ENCODE measurements at places on chromosomes 1 and 21.

DNA sequence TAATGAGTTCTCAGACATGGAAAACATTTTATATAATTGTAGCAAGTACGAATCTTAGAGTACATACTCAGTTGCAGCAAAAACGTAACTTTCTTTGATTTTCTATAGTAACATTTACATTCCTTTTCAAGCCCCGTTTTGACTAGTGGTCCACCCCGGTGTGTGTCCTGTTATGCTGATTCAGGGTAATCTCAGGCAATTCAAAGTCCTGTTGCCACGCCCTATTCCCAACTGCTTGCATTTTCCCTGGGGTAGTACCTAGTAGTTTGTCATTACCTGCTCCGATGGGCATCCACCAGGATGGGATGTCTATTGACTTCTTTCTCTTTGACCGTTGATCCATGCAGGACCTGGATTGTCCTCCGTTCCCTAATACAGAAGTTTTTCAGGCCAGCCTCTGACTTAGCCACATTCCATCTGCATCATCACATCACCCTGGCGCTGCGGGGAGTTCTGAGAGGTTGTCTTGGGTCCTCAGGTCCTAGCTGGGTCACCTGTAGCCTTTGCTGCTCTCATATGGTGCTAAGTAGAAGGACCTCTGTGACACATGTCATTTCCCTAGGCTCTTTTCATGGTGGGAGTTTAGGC, 15.0 kb upstream of the FCAMR start:
- no peak for DNase-seq

DNA sequence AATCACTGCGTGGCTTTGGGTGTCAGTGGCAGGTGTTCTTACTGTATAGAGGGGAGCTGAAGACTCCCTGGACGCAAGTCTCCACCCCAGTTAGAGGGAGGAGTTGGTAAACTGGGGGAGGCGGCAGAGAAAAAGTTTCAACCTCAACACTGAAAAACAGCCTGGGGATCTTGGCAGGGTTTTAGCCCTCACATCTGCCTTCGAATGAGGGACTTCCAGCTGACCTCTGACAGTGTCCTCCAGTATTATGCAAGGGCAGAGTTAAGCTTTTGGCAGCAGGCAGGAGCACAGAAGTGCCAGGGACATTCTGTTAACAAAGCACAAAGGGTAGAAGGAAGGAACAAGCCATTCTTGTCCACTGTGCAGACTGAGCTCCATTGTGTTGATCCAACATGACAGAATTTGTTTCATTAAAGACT, 41.2 kb upstream of the RAB4A start:
- DNase-seq, result peak; percentile 85

GRCh38 chr1:12201352-12202189, 28.3 kb upstream of the VPS13D start:
- DNase-seq, result no peak

- no peak for DNase-seq
Observed at GRCh38 chr1:180117764-180118116, 36.9 kb upstream of the QSOX1 start.

DNA sequence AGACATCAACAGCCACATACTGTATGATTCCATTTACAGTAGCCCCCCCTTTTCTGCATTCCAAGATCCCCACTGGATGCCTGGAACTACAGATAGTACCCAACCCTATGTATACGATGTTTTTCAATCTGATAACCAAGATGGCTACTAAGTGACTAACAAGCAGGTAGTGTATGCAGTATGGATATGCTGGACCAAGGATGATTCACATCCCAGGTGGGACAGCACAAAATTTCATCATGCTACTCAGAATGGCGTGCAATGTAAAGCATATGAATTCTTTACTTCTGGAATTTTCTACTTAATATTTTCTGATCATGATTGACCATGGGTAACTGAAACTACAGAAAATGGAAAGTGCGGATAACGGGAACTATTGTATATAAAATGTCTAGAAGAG, 30.0 kb upstream of the MRPS6 start:
- no peak for DNase-seq

GRCh38 chr1:66282343-66282852, 251.6 kb upstream of the SGIP1 start:
- peak; percentile 61 for DNase-seq

DNA sequence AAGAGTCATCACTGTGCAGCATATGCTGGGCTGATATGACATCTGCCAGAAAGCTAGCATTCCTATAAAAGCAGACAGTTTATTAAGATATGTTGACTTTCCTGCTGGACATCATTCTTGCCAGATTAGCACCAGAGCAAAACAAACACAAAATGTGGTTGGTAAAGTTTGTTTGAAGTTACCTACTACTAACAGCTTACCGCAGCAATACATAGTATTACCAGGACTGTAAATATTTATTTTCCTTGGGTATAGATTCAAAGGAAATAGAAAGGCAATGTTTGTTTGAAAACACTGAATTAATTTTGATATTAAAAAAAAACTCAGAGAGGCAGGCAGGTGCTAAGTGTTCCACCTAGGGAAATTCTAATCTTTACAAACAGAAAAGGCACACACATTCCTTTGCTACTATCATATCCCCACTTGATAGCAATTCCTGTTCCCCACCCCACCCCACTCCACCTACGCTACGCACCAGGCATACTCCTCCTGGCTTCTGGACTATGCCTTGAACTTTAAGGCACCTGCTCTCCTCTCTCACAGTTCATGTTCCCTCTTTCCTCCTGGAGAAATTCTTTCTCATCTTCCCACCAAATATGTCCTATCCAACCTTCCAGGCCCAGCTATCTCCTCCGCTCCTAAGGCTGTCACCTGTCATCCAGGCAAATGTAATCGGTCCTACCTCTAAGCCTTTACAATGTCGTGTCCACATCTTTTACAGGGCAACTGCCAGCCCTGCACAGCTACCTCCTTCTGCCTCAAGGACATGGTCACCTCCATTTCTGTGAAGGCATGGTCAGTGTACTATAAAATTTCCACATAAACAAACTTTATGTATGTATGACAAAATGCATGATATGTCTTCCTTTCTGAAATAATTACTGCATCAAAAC, 34.7 kb downstream of the PTPN14 start:
- no peak for DNase-seq

GRCh38 chr1:30196457-30196856, 526.9 kb downstream of the MATN1 start:
- DNase-seq, result no peak

GRCh38 chr1:89298461-89298860, 25.8 kb upstream of the GBP5 start:
- no peak for DNase-seq

GRCh38 chr1:7717748-7718368, 53.2 kb upstream of the VAMP3 start:
- no peak for DNase-seq

GRCh38 chr21:38875694-38876492, 70.2 kb downstream of the ETS2 start:
- no peak for DNase-seq

DNA sequence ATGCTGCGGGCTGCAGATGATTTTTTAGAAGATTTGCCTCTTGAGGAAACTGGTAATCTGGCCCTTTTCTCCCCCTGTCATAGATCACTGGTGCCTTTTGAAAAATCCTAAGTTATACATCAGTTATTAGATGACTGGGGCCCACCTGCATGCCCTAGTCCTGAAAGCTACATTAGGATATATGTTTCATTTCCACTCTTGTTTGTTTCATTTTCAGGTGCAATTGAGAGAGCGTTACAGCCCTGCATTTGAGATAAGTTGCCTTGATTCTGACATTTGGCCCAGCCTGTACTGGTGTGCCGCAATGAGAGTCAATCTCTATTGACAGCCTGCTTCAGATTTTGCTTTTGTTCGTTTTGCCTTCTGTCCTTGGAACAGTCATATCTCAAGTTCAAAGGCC, 8.1 kb upstream of the IFI44 start:
- no peak for DNase-seq

DNA sequence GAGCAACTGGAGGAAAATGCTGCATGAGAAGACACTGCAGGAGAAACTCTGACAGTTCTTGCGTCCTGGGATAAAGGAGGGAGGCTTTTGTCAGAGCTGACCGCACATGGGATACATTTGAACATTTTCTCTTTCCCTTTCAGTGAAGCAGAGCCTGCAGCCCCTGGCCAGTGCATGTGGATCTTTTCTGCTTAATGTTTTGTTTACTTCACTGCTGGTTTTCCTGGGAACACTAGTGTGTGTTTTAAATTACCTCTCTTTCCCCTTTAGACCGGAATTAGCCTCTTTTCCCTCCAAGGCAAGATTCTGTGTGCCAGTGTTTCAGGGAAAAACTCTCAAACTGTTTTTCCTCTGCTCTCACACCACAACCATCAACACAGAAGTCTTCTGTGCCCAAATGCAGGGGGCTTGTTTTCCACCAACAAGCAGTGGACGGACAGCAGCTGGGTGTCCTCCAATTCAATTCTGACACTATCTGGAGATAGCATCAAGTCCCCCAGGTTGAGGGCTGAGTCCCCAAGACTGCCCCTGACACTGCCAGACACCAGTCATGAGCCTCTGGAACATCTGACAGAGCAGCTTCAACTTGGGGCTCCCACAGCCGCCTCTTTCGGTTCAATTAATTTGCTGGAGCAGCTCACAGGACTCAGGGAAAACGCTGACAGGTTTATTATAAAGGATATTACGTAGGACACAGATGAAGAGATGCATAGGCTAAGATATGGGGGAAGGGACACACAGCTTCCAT, 136.2 kb downstream of the RHOU start:
- peak; percentile 94 for DNase-seq

DNA sequence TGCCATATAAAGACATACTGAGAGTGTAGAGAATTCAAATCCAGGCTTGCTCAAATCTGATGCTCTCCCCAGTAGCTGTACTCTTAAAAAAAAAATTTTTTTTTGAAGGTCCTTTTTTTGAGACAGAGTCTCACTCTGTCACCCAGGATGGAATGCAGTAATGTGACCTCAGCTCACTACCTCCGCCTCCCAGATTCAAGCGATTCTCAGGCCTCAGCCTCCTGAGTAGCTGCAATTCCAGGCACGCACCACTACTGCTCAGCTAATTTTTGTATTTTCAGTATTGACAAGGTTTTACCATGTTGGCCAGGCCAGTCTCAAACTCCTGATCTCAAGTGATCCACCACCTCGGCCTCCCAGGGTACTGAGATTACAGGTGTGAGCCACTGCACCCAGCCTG, 28.7 kb downstream of the STYXL2 start:
- DNase-seq, result no peak

GRCh38 chr1:106080608-106081325, 975.7 kb upstream of the PRMT6 start:
- peak; percentile 7 for DNase-seq

DNA sequence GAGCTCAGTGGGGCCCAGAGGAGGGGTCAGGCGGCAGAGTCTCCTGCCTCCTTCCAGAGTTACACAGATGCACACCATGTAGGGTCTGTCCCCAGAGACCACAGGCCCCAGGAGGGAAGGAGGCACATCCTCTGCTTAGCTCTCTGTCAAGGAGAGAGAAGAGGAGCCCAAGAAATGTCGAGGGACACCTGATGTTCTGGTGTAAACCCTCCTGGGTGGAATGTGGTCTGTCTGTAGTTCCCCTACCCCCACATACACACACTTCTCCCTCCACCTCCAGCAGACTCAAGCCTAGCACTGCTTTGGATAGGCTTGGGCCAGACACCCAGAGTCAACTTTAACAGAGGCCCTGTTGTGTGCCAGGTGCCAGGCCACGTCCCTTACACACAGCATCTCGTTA, 34.2 kb downstream of the KIF21B start:
- no peak for DNase-seq

- DNase-seq, result no peak
Observed at GRCh38 chr1:218481116-218481775, 136.1 kb downstream of the TGFB2 start.

GRCh38 chr1:201307231-201307630, 23.9 kb downstream of the PKP1 start:
- no peak for DNase-seq

DNA sequence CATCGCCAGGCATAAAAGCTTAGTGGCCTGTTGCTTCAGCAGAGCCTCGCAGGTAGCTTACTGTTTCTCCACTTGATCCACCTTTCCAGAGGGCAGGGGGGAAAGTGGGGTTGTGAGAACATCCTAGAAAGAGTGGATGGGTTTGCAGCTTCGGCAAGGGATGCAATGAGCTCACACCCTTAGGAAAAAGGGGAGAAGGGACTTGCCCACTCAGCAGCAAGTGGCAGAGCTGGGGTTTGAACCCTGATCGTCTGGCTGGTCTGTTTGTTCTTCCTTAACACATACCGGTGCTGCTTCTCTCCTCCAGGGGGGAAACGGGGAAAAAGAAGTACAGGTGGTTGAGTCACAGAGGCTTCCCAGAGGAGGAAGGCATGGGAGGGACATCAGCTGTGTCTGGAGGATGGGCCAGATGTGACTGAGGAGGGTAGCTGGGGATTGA, 1.0 kb downstream of the TMEM201 start:
- DNase-seq, result no peak

GRCh38 chr21:39182484-39183271, 573 bp downstream of the PSMG1 start:
- peak; percentile 68 for DNase-seq

DNA sequence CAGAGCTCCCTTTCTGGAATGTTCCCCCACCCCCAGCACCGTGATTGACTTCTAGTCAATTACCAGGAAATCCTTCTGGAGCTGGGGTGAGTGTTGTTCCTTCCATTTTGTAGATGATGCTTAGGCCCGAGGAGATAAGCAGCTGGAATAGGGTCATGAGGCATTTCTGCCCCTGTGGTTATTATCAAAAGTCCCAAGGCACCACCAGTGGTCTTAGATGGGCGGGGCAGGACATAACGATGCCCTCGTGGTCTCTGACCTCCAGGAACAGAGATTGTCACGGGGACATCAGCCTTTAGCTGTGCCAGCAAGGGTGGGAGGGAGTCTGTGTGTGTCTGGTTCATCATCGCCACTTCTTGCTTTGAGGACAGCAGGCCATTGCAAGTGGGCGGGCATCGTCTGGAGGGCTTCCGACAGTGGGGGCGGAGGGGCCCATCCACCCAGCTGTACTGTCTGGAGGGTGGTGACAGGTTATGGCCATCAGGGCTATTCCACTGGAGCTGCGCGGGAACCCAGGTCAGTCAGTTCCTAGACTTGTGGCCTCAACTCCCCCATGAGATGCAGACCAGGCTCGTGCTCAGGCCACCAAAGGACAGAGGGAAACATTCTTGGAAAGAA, 22.6 kb downstream of the TNFRSF8 start:
- no peak for DNase-seq

GRCh38 chr1:101365878-101366277, 129.1 kb downstream of the S1PR1 start:
- DNase-seq, result no peak

- DNase-seq, result no peak
Observed at GRCh38 chr1:7032992-7033391, 247.7 kb downstream of the CAMTA1 start.

All from muscle of leg (tissue), 16 donors.